GOT3 (cell line): ENCODE measurements at places on chromosomes 3 and 15.

DNA sequence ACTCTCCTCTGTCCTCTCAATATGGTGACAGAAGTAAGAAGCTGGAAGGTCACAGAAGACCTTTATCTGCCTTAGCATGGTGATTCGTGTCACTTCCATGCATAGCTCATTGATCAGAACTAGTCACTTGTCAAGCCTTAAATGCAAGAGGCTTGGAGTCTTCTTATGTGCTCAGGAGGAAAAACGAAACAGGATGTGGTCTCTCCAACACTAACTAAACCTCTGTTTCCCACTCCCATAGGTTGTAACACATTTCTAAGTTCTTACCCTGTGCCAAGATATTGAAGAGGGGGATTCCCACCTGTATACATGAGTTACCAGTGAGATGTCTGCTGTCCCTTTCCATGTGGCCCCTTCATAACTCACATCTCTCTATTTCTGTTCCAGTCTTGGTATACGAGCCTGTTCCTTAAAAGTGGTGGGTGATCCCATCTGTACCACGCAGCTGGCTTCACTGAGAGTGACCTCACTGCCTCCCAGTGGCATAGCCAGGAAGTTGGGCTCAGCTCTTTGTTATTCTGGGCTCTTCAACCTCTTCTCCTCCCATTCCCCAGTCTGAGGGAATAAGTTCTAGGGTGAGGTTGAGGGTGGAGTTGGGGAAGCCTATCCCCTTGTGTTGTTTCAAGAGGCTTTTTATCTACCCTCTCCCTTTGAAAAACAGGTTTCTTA, 203.2 kb upstream of the PPP2R3A start:
- DNase-seq = no peak

DNA sequence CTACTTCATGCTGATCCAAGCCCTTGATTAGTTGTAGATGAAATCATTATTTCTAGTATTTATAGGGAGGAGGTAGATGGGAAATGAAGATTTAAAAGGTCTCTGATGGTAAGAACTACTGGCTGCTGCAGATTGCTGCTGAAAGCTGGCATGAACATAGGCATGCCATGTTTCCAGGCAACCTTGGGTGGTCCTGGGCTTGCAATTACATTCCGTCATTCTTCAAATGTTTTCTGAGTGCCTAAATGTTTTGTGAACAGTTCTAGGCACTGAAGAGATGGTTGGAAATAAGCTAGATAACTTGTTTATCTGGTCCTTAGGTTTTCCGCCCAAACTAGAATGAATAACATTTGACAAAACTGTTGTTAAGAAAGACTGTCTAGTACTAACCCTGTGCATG, 95.8 kb downstream of the KCNAB1 start:
- no peak for DNase-seq

DNA sequence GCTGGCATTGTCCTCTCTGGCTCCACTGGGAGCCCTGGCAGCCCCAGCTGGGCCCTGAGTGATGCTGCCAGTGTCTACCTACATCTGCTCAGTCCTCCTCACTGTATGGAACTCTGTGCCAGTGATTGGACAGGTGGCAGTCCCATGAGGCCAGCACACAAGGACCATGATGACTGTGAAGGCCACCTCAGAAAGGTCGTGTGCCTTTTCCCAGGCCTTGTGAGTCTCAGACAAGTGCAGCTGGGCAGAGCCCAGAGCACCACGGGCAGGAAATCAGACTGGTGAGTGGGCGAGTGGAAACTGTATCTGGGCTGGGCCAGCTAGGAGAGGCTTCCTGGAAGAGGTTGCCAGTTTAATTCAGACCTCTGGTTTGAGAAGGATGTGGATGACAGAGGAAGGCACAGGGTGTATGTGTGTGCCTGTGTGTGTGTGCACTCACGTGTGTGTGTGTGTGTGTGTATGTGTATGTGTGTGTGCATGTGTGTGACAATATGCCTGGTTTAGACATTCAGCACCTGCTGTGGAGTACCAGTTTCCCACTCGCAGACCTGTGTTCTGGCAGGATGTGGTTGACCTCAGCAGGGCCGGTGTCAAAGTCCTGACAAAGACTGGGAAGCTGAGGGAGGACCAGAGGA, 7.0 kb downstream of the MAPKAPK3 start:
- DNase-seq = no peak

DNA sequence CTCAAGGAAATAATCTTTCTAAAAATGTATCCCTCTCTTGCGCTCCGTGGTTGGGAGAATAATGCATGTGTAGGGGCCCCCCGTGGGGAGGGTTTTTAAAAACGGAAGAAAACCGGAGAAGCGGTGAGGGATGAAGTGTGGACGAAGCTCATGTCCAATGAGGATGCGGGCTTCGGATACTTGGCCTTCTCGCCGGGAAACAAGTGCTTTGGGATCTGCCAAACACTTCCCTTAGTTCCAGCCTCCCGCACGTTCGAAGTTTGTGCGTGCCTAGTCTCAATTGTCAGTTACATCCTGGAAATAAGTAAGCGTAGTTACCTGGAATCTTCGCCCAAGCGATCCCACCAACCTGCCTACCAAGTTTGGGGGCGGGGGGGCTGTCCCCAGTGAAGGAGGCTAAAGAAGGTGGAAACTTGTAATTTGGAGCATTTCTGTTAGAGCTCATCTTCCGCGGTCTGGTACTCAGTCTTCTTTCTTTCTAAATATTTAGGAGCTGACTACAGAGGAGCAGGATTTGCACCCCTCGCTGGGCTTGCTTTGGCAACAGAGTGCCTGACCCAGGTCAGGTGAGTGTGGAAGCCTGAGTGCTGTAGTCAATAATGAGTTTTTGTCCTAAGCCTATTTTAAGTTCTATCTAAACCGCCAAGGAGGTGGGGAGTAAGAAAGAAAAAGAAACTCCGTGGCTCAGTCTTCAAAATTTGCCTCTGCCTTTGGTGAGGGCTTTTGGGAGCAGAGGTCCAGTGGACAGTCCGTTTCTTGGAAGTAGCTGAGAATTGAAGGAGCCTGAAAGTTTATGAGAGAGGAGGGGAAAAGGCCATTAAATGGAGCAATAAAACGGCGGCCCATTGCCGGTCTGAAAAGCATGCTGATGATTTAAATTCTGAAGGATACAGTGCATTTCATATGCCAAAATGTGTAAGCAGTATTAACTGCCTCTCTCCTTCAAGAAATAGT, 1.1 kb downstream of the ITPR1 start:
- DNase-seq = no peak

DNA sequence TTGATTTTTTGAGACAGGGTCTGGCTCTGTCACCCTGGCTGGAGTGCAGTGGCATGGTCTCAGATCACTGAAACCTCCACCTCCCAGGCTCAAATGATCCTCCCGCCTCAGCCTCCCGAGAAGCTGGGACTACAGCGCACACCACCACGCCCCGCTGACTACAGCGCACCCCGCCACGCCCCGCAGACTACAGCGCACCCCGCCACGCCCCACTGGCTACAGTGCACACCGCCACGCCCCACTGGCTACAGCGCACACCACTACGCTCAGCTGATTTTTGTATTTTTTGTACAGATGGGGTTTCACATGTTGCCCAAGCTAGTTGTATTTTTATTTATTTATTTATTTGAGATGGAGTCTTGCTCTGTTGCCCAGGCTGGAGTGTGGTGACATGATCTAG, 35.6 kb downstream of the SLC51A start:
- DNase-seq = no peak

DNA sequence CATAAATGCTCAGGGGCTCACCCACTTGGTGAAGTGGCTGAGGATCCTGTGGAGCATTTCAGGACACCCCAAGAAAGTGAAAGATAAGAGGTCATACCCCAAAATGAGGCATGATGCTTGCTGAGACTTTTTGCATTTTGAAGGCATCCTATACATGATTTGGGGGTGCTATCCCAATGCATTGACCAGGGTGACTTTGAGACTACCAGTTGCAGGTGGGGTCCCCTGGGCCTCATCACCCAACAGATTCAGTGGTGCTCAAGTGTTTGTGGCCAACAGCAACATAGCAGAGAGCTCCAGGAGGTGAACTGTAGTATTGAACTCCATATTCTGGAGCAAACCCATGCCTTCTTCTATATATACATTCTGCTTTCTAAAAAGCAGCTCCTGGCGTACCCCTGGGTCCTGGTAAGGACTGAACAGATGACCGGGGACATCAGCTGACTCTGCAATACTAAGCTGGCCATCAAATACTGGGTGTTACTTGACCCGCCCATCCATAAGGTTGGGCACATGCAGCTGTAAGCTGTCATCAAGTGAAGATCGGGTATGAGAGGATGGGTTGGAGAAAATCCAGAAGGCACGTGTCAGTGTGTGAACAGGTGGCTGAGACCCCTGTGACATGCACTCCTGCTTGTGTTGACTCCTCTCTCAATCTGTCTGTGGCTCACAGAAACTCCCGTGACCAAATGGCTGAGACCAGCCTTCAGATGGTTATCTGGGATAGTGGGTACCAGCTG, 143.3 kb downstream of the KLF13 start:
- no peak for DNase-seq
